ENCODE measurements at places on chromosomes 16 and 17. TPM values are rescaled to one million over a fixed set of nuclear protein-coding genes. Genes with fewer than 3 reads are reported as not detected.
A peak's percentile ranks its signal among the peaks of the same experiment; 100 is the strongest.

KRT20 gene
- polyA plus RNA-seq: 0.37 TPM

EVI2A gene
- polyA plus RNA-seq: 1.9 TPM

ALOX15 gene
- polyA plus RNA-seq: 0.37 TPM

SLC52A1 gene
- 0.19 TPM for polyA plus RNA-seq

CMTM2 gene
- 0.28 TPM for polyA plus RNA-seq

CACNG5 gene
- 3.1 TPM for polyA plus RNA-seq

- DNase-seq: no peak
Measured at GRCh38 chr17:60857556-60858080, 180.0 kb downstream of the BCAS3 start.

GRCh38 chr16:3283543-3284447, 504 bp downstream of the ZNF263 start:
- no peak for DNase-seq

GRCh38 chr17:50283246-50283645, 9.0 kb downstream of the TMEM92 start:
- no peak for DNase-seq

DNA sequence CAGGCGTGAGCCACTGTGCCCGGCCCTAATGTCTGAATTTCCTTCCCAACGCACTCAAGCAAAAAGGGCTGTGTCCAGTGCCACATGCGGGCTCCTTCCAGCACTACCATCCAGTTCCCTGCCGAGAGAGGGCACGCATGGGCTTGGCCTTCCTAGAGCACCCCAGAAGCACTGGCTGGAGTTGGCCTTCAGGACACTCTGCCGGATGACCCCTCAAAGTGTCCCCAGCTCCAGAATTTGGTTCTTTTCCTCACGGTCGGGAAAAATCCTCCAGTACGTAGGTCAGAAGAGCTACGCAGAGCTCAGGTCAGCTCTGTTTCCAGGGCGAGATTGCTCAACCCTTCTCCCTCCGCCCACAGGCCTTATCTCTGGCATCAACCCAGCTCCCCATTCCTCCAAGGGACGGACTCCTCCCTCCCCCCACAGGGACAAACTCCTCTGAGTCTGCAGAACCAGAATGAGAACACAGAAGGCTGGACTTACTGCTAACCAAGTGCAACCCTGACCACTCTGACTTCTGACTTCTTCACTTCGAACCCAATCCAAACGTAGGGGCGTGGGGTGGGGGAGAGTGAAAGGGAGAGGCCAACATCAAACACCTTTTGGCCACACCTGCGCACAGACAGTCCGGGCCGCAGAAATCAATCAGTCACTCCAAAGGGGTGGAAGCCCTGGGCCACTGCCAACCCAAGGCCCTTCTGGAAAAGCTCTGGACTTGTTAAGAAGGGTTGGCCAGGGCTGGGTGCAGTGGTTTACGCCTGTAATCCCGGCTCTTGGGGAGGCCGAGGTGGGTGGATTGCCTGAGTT, 3.6 kb downstream of the CDC42EP4 start:
- no peak for DNase-seq

DNA sequence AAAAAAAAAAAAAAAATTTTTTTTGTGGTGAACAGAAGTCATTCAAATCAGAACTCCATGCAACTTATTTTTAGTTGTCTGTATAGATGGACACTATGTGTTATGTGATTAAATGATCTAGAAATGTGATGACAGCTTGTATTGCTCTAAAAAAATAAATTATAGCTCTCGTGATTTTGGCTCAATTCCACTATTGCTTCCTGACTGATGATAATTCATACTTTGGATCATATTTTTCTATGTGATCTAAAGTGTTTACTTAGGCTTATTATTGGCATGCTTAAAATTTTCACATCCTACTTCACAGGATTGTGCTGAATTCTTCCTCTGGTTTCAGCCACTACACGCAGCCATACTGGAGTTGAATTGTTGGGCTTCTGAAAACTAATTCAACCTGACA, 76.8 kb downstream of the RPGRIP1L start:
- DNase-seq: no peak

GRCh38 chr17:75872434-75873351, 5.7 kb downstream of the TRIM47 start:
- no peak for DNase-seq

GRCh38 chr17:20202141-20202621, 193.0 kb downstream of the SPECC1 start:
- DNase-seq: no peak

- no peak for DNase-seq
Measured at GRCh38 chr17:58280480-58281217, at the start of gene MPO. TSS of gene MPO (minus strand) at chr17:58280935. CDS start at chr17:58280758, 177 bp downstream.

DNA sequence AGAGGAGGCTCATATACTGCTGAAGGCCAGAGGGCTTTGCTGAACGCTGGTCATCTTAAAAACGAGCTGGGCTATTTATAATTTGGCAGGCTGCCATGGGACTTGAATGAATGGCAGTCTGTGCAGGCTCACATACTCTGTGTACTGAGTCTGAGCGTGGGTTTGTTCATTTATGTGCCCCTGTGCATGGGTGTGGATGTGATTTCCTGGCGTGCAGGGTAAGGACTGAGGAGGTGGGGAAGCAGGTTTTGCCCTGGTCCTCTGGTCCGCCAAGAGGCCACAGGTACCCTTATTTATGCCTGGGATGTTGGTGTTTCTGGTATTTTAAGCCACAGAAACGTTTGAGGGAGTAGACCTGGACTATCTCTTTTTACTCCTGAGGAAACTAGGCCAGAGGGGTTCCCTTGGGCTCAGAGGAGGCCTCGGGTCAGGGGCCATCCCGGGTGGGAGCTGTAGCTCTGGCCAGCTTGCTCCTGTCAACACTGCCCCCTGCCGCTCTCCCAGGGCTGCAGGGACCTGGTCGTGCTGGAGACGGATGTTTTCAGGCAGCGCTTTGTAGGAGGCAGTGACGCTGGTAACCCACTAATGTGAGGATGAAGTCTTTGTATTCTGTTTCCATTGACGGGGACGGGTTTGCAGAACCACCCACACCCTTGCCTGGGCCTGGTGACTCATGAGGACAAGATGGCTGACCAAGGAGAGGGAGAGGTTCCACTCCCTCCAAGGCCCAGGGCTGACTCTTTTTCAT, 184.4 kb downstream of the MSI2 start:
- DNase-seq: no peak

GRCh38 chr17:19382531-19383444, 4.2 kb downstream of the MFAP4 start:
- no peak for DNase-seq

- DNase-seq: no peak
Measured at GRCh38 chr17:57603978-57604377, 141.1 kb downstream of the CCDC182 start.

- DNase-seq: no peak
Measured at GRCh38 chr17:82940226-82941020, 100.6 kb upstream of the ZNF750 start.

GRCh38 chr16:48997081-48997615, 284.5 kb downstream of the CBLN1 start:
- DNase-seq: no peak

DNA sequence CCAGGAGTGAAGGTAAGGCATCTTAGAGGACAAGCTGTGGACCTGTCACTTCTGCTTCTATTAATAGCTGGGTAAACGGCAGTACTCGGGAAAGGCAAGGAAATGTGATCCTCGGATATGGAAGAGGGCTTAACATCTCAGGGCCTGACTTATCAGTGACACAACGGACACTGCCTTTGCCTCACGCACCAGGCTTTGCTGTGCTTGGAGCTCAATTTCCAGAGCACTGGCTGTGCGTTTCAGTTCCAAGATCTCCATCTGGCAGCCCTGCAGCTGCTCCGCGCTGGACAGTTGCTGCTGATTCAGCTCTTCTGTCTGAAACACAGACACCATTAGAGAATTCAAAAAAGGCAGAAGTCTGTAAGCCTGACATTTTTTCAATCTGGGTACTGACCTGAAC, 3.5 kb downstream of the KRT40 start:
- DNase-seq: peak; percentile 10

GRCh38 chr17:10050597-10051101, 145.6 kb upstream of the RCVRN start:
- DNase-seq: no peak

GRCh38 chr17:57557834-57558681, 187.0 kb downstream of the CCDC182 start:
- DNase-seq: no peak
